EH (cell line): ENCODE measurements at places on chromosomes 16 and 17.

- DNase-seq, result no peak
Observed at GRCh38 chr17:76753061-76753961, 15.4 kb downstream of the MFSD11 start.

GRCh38 chr17:57544401-57544800 is 200.7 kb downstream of the CCDC182 start:
- DNase-seq, result no peak

DNA sequence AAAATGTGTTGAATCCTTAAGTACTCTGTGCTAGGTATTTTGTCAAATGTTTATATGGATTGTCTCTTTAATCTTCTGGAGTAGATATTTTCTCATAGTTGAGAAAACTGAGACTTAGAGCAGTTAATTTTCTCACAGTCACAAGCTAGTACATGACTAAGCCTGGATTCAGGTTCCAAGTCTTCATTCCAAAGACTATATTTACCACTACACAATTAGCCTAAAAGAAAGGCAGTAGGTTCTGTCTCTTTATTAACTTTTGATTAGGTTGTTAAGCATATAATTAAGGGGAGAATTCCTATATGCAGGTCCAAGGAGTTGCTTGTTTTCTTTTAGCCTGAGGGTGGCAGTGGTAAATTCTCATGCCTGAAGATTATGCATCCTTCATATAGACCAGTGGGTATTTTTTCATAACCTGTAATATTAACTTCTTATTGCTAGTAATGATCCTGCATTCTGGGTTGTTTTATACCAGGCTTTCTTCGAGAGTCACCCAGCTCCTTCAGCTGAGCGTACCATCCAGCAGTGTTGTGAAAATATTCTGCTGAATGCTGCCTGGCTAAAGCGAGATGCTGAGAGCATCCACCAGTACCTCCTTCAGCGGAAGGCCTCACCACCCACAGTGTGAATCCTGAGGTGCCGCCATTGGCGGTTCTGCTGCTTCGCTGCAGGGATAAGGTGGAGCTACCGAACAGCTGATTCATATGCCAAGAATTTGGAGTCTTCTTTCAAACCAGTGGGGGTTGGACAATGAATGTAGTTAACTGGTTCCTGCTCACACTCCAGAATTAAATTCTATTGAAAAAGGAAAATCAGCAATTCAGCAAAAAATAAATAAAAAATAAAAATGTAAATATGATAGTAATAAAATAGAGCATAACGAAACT is 28.2 kb upstream of the KPNB1 start:
- DNase-seq, result peak; percentile 95

DNA sequence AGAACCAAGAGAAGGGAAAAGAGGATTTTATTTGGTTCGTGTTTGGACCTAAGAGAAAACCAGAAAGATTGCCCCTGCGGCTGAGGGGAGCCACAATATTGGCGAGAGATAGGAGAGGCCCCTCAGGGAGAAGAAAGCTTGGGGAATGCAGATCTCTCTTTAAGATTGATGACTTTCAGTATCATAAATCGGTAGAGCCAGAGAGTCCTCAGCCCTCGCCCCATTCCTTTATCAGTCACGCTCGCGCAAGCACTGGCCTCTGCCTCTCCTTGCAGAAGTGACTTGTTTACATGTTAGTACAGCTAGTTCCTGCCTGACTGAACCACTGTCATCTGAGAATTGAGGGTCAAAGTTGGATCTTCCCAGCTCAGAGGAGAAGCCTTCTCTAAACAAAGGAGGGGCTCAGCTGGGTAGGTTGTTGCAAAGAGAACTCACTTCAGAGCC is 21.5 kb upstream of the KRT19 start:
- DNase-seq, result no peak

- DNase-seq, result peak; percentile 85
Observed at GRCh38 chr17:75589012-75589918, 1.7 kb downstream of the MYO15B start.
